Daoy (cell line): ENCODE measurements at places on chromosomes 4 and X. TPM values are rescaled to one million over a fixed set of nuclear protein-coding genes. Genes with fewer than 3 reads are reported as not detected.

TRAM1L1 gene
- total RNA-seq = 3.8 and 7.4 TPM in 2 replicates

NUP62CL gene
- total RNA-seq = 2.2 and 2.9 TPM in 2 replicates

SERTM2 gene
- not detected in 2 replicates for total RNA-seq

FRMD7 gene
- not detected in 2 replicates for total RNA-seq

GUCY1A1 gene
- total RNA-seq = 1.4 and 1.5 TPM in 2 replicates

SMIM9 gene
- total RNA-seq = not detected in 2 replicates

BLTP1 gene
- total RNA-seq = 7.8 and 8.1 TPM in 2 replicates

PRSS12 gene
- 5.8 and 10.9 TPM in 2 replicates for total RNA-seq

PHKA2 gene
- 4.2 and 7.2 TPM in 2 replicates for total RNA-seq

CETN2 gene
- 38.2 and 45.0 TPM in 2 replicates for total RNA-seq

FRAS1 gene
- 0.48 and 1.9 TPM in 2 replicates for total RNA-seq

VCX2 gene
- not detected in 2 replicates for total RNA-seq

PPP2R2C gene
- total RNA-seq = 0.86 and 1.0 TPM in 2 replicates

NOX1 gene
- total RNA-seq = not detected in 2 replicates

CTAG1B gene
- total RNA-seq = 1.8 TPM in 1 of 2 replicates, not detected in the other

ENAM gene
- total RNA-seq = not detected in 2 replicates

DSPP gene
- total RNA-seq = not detected in 2 replicates

STPG2 gene
- not detected in 2 replicates for total RNA-seq

GAR1 gene
- 5.7 and 6.4 TPM in 2 replicates for total RNA-seq

ABHD18 gene
- total RNA-seq = 1.5 and 1.6 TPM in 2 replicates

HOPX gene
- not detected in 2 replicates for total RNA-seq

ASB9 gene
- 4.5 and 4.8 TPM in 2 replicates for total RNA-seq

MAGEC2 gene
- total RNA-seq = 70.0 and 79.0 TPM in 2 replicates

FDCSP gene
- 0.97 TPM in 1 of 2 replicates, not detected in the other for total RNA-seq

ZC4H2 gene
- 0.51 TPM in 1 of 2 replicates, not detected in the other for total RNA-seq

CFAP299 gene
- total RNA-seq = 2.5 TPM in 1 of 2 replicates, not detected in the other

NALF2 gene
- 0.06 and 0.51 TPM in 2 replicates for total RNA-seq

HEPH gene
- 0.09 TPM in 1 of 2 replicates, not detected in the other for total RNA-seq

AVPR2 gene
- total RNA-seq = 1.1 TPM in 1 of 2 replicates, not detected in the other

ZNF711 gene
- 6.3 and 7.5 TPM in 2 replicates for total RNA-seq

NLGN4X gene
- total RNA-seq = 0.11 TPM in 1 of 2 replicates, not detected in the other

NHSL2 gene
- total RNA-seq = 1.4 and 2.3 TPM in 2 replicates

HTT gene
- 10.4 and 17.4 TPM in 2 replicates for total RNA-seq

CSN1S1 gene
- total RNA-seq = not detected in 2 replicates

CXCL6 gene
- total RNA-seq = 0.06 TPM in 1 of 2 replicates, not detected in the other

SMR3B gene
- total RNA-seq = not detected in 2 replicates

POF1B gene
- not detected in 2 replicates for total RNA-seq

TLR1 gene
- total RNA-seq = 3.5 and 4.3 TPM in 2 replicates

ZFP42 gene
- total RNA-seq = 23.8 and 31.0 TPM in 2 replicates

TLR3 gene
- total RNA-seq = 2.6 and 6.1 TPM in 2 replicates

DNAAF6 gene
- not detected in 2 replicates for total RNA-seq

F9 gene
- not detected in 2 replicates for total RNA-seq

C4orf51 gene
- total RNA-seq = not detected in 2 replicates
